ENCODE measurements at places on chromosomes 5 and 9.

DNA sequence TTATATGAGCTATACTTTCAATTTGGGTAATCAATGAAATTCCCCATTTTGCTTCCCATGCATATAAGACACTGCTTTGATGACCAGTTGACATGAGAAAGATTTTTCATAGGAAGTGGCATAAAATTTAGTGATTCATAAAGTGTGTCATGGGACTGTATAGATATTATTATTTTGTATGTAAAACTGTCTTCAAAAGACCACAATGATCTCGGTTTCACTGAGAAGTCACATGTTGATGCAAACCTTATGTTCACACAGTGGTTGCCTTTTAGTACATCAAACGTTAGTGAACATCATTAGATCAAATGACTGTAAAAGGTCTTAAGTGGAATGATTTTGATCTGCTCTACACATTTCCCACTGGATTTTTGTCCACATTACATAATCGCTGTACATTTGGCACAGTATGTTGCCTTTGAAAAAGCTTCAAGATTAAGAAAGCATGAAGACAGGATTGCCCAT lies 349.2 kb upstream of the MEF2C start:
- peak; percentile 33 for DNase-seq

DNA sequence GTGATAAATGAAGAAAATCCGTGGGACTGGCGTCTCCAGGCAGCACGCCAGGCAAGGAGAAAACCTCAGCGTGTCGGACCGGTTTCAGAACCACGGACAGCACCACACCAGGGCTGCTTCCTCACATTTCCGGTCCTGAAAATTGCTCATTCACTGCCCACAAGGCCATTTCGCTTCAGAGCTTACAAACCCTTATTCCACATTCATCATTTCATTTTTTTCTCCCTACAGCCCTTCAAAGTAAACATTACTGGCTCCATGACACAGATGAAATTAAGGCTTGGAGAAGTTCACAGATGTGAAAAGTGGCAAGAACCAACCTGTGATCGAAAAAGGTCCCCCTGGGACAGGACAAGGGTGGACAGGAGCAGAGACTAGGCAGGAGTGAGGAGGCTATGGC lies 1.5 kb upstream of the GPRIN1 start:
- peak; percentile 56 for DNase-seq

- no peak for DNase-seq
These were observed 170.9 kb upstream of the STK32A start for GRCh38 chr5:147063943-147064342.

GRCh38 chr5:119049824-119050449 lies 20.9 kb upstream of the DMXL1 start:
- DNase-seq, result no peak

DNA sequence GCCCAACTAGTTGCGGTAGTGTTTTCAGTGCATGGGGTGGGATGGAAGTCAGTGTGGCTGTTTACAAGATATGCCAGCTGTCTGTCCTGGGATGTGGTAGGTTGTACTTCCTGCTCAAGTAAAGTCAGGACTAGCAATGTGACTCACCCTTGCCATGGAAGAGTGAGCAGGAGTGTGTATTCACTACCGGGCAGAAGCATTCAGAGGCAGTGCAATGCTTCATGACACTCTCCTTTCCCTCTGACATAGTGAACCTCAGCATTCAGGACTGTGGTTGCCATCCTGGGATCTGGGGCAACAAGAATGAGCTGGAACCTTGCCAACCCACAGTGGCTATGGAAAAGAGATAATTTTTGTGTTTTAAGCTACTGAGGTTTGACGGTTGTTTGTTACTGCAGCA lies 68.9 kb downstream of the BOD1 start:
- no peak for DNase-seq

- no peak for DNase-seq
These were observed 2202.9 kb upstream of the WWC1 start for GRCh38 chr5:166088389-166089039.

- DNase-seq, result no peak
These were observed 21.8 kb upstream of the SLC12A7 start for GRCh38 chr5:1133510-1134201.

DNA sequence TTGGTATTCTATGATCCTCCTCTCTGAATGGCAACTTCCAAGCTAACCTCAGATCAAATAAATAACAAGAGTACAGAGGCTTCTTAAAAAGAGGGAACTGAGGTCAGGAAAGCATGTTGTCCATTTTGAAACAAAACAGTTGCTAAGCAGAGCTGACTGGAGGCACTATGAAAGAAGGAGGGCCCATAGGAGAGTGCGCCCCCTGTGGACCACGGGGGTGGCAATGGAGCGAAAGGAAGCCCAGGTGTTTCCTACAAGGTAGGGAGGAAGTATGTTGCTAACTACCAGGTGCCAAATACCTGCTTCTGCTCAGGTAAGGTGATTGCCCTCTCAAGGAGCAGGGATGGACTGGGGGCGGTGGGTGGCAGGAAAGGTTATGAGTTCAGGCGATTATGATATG lies 101.8 kb upstream of the MAST4 start:
- DNase-seq, result no peak

DNA sequence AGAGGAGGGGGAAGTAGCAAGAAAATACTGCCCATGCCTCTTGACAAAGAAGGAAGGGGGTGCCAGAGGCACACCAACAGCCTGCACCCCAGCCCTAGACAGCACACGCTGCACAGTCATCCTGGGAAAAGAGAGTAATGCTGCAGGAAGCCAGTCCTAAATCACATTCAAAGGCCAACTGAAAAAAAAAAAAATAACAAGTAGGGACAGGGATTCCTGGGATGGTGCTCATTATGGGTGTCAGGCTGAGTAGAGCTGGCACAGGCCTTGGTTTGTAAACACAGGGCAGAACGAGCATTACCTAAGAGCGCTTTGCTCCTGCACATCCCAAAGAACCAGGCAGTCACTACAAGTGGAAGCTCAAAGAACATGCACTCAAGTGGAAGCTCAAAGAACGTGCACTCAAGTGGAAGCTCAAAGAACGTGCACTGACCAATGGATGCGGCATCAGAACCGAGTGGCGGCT lies 7.8 kb downstream of the RAPGEF1 start:
- DNase-seq, result peak; percentile 75

GRCh38 chr9:111064160-111064837 lies 26.0 kb upstream of the LPAR1 start:
- no peak for DNase-seq

DNA sequence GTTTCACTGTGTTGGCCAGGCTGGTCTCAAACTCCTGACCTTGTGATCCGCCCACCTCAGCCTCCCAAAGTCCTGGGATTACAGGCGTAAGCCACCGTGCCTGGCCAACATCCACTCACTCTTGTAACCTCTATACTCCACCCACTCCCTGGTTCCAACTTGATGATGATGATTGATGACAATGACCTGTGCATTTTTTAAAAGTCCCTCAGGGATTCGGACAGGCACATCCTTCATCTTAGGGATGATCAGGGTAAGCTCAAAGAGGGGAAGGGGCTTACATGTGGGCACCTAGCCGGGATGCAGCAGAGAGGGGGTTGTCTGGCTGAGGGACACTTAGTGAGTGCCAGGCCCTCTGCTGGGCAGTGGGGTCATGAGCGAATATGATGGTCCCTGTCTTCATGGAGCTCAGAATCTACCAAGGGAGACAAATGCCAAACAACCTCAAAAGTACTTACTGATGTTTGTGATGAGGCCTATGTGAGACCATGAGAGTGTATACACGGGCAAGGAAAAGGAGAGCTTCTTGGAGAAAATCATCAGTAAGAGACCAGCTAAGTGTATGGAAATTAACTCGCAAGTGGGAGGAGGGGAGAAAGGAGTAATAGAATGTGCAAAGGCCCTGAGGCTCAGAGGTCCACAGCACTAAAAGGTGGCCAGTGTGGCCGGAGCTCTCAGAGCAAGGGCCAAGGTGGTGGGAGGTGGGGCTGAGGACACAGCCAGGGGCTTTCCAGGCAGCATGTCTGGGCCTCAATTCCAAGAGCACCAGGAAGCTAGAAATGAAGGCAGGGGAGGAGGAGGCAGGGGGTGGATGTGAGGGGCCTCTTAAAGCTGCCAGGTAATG lies 27.4 kb downstream of the LHX2 start:
- DNase-seq, result no peak

DNA sequence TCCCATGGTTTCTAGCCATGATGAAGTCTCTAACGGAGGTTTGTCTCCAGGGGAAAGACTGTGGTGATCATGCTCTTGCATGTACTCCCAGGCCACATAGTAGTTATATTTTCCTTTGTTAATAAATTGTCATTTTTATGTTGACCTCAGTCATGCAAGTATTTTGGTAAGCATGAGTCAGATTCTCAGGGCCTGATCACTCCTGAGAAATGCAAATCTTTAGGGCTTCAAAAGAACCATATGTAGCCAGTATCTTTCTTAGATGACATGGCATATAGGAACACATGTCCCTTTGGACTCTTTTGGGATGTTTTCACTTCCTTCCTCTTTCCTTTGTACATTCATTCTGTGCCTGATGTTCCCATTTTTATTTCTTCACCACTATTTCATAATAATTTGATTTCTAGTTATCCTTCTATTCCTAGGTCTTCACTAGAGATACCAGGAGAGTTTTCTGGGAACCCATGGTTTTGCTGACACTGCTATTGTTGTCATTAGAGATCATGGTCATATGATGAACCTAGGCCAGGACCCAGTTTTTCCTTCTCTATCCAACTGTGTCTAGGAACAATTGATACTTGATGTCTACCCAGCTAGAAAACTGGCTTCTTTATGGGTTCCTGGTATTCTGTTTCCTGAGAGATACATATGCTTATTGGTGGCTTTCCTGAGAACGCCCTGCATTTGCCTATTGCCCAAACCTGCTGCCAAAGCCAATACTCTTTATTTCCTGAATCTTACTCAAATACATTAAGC lies 248.1 kb upstream of the NREP start:
- no peak for DNase-seq

DNA sequence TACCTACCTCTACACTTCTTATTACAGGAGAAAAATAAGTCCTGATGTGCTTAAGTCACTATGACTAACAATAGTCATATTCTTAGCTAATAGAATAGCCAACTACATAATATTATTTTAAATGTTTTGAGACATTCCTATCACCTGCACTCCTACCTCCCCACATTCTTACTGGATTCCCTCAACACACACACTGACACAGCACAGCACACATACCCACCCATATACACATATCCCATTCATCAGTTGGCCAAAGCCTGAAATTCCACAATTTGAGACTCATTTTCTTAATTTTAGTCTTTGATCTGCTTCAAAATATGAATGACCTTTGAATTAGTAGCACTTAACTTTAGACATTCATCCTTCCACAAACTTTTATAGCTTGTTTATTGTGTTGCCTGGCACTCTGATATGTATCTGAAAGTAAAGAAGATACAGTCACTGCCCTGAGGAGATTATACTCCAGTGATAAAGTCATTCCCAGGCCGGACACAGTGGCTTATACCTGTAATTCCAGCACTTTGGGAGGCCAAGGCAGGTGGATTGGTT lies 168.3 kb upstream of the RASA1 start:
- DNase-seq, result no peak

GRCh38 chr5:67268231-67269021 lies 71.8 kb upstream of the CD180 start:
- no peak for DNase-seq

DNA sequence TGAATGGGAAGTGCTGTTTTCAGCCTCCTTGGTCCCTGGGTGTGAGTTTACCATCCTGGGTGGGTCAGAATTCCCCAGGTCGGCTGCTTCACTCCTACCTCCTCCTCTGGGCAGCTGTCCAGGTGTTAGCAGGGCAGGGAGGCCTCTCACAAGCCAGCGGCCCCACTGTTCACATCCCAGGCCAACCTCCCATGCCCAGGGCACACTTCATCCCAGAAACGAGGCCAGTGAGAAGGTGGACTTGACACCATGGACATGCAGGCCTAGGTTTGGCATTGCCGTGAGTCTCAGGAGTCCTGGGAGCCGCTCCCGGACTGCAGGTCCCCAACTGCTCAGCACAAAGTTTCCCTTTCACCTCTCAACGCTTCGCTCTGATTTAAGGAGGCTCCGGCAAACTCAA lies 229.6 kb upstream of the IRX2 start:
- no peak for DNase-seq

DNA sequence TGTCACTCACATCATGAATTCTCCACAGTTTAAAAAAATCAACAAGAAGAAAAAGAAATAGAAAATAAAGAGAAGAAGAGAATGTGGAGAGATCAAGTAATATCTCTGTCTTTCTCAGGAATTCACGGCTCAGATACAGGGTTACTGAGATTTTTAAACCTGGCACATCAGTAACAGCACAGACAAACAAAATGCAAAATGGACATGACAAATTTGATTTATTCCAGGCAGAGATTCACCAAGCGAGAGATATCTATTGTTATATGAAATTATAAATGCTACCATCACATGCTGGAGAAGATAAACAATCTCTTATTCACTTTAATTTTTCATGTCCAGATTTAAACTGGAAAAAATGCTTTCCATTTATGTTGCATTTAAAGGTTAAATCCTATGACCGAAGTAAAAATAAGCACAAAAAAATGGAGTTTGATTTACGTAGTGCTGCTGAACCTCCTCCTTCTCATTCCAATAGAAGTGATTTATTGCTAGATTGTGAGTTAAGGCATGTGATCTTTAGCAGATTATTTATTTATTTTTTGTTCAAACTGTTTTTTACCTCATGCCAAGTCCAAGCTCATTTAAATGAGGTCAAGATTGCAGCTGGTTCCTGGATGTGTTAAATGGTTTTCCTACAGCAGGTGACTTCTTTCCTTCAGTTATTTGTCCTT lies 926.4 kb downstream of the MAT2B start:
- no peak for DNase-seq

GRCh38 chr5:62043289-62044280 lies 262.4 kb upstream of the KIF2A start:
- no peak for DNase-seq

DNA sequence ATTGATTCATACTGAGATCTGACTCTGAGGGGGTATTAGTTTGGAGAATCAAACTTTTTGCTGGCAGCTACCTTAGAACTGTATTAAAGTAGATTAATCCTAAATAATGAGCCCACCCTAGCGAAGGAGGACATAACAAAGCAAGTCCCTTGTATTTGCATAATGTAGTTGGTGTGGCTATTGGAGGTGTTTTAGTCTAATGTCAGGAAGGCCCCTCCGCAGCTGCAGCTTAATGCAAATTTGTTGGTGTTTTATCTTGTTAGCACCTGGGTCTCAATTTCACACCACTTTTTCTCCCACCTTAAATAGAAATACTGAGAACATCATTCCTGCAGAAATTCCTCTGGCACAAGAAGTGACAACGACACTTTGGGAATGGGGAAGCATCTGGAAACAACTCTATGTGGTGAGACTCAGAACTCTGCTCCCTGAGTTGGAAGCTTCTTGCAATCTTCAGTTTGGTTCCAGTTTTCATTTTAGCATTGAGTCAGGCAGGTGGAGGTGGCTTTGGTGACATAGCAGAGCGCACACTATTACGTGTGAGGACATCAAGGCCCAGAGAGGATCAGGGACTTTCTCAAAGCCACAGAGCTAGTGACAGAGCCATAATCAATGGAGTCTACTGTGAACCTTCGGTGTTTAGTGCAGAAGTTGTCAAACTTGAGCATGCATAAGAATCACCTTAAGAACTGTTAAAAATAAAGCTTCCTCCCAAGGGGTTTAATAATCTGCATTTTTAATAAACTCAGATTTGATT lies 33.9 kb downstream of the DOCK2 start:
- peak; percentile 51 for DNase-seq

GRCh38 chr9:37596504-37596903 lies 4.1 kb upstream of the TOMM5 start:
- DNase-seq, result no peak
